ENCODE measurements at places on chromosomes 16 and 17.
A peak's percentile ranks its signal among the peaks of the same experiment; 100 is the strongest.

GRCh38 chr17:42290577-42290976 is 2.3 kb downstream of the STAT5A start:
- DNase-seq: no peak

- no peak for DNase-seq
Measured at GRCh38 chr17:30790279-30790678, 34.2 kb downstream of the CRLF3 start.

DNA sequence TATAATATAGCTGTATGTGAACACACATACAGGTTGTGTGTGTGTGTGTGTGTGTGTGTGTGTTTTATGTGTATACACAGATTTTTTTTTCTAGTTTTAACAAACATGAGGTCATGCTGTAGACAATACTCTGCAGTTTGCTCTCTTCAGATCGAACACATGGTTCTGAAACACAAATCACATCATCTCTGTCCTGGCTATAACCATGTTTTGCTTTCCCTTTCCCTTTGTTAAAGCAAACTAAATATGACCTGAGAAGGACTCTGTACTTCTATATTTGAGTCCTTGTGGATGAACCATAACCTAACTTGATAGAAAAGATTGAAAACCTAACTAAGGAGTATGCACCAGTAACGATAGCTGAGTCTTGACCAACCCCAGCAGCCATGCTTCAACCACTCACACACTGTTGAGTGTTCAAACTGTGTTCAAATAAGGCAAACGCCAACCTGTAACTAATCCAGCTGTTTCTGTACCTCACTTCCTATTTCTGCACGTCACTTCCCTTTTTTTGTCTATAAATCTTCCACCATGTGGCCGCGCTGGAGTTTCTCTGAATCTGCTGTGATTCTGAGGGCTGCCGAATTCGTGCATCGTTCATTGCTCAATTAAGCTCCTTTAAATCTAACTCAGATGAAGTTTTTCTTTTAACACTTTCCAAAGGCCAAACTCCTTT is 303.8 kb downstream of the HS3ST3B1 start:
- DNase-seq: no peak

DNA sequence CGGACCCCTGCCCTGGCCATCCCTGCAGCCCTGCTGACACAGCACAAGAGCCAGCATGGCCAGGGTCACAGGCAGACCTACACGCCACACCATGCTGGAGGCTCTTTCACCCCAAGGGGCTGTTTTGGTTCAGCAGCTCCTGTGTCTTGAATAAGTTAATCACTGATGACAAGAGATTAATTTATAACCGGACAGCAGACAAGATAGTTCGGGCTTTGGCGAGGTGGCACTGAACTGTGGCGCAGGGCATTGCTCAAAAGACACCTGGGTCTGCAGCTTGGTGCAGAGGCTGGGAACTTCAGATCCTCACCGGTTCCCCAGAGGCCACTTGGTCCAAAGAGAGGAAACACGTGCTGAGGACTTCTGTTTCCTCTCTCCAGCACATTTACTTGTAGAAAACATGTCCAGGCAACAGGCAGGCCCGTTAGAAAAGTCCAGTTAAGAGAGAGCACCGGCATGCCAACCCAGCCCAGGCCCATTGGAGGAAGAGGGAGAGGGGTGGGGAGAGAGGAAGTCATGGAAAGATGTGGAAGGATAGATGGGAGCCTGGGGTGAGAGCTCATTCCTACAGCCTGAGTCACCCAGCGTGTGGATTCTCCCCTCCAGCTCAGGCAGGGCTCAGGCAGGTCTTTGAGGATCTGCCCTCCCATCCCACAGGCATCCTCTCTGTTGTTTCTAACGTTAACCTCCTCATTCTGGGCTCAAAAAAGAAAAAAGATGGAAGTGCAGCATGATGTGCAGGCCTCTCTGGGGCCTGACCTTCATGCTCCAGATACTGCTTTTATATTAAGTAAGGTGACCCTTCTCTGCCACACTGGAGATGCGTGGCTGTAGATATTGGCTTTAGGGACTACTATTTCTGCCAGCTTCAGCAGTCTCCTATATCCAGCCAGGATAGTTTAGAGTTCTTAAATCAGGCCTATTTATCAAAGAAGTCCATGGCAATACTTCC is 80.0 kb upstream of the HNF1B start:
- no peak for DNase-seq

DNA sequence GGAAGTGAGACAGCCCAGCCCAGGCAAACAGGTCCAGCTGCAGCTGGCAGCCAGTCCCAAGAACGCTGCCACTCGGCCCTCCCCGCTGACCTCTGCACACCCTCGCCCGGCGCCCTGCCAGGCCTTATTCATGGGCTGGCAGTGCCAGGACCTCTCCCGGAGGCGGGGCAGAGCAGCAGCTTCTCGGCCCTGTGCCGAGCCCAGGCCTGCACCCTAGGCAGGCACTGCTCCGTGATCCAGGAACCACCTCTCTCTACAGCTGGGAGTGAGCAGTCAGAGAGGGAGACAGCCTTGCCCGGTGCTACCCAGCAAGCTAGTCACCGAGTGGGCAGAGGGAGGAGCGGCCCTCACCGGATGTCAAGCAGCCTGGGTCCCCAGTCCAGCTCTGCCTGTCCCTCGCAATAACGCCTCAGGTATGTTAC is 79.9 kb upstream of the CBX4 start:
- DNase-seq: no peak

DNA sequence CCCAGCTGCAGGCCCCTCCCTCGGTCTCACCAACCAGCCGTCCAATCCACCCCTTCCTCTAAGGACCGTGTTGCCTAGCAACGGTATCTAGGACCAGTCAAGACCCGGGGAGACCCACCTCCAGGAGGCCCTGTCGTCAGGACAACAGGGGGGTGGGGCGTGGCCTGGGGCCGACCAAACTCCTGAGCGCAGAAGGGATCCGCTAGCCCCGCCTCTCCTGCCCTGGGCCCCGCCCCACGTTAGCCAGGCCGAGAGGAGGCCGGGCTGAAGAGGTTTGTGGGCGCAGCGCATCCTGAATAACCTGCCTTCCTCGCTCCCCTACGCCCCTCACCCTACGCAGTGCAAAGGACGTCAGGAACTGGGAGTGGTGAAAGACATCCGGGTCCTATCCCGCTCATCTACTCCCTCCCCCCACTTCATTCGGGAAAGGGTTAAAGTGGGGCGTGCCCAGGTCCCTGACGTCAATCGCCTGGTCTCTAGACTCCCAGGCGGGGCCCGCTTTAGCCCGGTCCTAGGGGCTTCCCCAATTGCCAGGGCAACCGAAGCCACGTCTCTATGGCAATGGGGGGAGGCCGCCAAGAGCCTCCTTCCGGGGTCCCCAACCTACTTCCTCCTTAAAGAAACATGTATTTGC is 14.7 kb downstream of the DLG4 start:
- peak; percentile 84 for DNase-seq

GRCh38 chr17:80260791-80261158 is at the start of gene RNF213:
Gene RNF213, plus strand, starts transcription at chr17:80260852. Its CDS starts 2,830 bp downstream, at chr17:80263682.
- peak; percentile 59 for DNase-seq

GRCh38 chr16:79677799-79678530 is 77.4 kb upstream of the MAF start:
- no peak for DNase-seq

- DNase-seq: no peak
Measured at GRCh38 chr17:74542727-74543383, 3.1 kb downstream of the CD300C start.

GRCh38 chr17:74686761-74687160 is 26.0 kb downstream of the CD300LF start:
- DNase-seq: no peak

DNA sequence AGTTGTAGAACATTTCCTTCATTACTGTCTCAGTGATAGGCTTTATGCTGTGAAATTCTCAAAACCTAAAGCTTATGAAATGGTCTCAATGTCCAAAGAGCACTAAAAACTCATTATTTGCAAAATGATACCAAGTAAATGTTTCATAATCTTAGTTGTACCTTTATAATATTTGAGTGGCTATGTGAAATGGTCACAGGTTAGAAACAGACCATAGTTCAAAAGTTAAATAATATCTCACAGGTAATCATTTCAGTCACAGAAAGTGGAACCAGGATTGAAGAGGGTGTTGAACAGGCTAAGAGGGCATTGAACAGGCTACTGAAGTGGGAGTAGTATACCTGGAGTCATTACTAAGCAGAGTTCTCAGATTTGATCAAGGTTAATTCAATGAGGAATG is 2.9 kb downstream of the RDM1 start:
- DNase-seq: no peak

DNA sequence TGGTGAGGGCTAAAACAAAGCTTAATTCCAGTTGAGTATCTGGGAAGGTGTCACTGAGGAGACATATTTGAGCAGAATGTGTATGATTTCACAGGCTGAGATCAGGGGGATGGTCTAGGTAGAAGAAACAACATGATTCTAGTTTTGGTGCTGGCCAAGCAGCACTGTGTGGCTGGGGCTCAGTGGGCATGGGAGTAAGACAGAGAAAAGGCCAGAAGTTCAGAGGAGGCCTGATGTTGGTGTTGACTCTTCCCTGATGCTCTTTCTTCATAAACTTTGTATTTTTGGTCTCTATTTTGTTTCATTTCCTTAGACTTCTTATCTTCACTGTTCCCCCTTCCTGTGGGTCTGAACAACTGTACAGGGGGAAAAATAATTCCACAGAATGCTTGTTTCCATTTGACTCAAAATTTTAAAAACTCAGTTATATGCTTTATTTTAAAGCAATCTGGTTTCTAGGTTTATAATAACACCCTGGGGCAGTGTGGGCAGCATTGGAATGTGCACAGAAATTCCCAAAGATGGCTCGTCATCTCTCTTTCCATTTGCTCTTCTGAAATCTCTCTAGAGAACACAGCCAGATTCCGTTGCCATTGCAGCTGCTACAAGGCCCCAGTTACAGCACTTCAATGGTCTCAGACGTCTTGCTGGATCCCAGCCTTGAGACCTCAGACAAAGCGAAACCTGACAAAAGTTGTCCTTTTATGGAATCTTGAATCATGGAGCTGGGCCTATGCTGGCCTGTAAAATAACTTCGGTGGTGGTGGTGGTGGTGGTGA is 68.3 kb downstream of the SNX11 start:
- no peak for DNase-seq

DNA sequence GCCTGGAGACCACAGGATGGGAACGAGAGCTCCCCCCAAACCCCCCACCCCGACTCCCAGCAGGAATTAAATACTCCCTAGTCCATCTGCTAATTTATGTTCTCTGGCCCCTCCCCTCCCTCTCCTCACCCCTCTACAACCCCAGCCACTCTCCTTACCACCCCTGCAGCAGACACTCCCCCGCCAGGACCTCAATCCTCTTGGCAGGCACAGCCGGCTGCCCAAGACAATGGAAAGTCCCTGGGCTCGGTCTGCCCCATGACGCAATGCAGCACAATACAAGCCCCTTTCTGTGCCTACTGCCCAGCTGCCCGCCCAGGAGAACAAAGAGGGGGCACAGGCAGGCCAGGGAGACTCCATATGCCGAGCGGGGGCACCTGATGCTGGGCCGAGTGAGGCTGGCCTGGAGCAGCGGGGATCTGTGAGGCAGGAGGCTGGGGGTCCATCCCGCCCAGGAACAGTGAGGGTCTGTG is 30.3 kb upstream of the CDC42EP4 start:
- no peak for DNase-seq
